ENCODE measurements at places on chromosomes 11 and 22.

DNA sequence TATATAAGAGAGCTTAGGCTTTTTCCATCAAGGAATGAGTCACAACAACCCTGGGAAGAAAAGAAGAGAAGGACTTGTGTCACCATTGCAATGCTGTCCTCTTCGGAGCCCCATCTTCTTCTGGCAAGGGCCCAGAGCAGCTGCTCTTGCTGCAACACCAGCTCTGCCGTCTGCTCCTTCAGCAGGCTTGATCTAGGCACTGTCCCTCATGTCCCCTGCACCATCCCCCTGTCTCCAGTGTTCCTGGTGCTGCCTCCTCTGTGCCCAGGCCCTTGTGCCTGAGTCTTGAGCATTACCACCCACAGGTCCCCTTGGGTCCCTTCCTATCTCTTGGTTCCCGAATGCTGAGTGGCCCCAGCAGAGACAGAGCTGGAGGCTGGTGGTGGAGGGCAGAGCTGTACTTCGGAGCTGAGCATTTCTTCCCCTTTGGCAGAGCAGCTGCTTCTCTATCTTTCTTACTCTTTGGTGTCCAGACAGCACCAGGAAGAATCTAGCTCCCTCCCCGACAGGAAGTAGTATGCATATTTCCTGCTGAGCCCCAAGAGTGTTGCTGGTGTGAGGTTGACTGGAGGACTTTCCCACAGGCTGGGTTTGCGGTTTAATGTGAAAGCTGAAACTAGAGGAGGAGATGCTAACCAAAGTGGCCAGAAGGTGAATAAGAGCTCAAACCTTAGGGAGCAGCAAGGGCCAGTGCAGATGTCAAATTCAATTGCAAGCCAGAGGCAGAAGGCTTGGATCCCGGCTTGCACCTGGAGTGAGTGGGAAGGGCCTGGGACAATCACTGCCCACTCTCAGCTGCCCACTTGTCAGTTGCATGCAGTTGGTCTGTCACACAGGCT, 27.8 kb downstream of the WEE1 start:
- peak; percentile 35 for DNase-seq

GRCh38 chr11:90318651-90319050, 95.8 kb upstream of the CHORDC1 start:
- no peak for DNase-seq

- DNase-seq, result peak; percentile 31
These were observed 49.5 kb downstream of the LGR4 start for GRCh38 chr11:27423125-27423524.

DNA sequence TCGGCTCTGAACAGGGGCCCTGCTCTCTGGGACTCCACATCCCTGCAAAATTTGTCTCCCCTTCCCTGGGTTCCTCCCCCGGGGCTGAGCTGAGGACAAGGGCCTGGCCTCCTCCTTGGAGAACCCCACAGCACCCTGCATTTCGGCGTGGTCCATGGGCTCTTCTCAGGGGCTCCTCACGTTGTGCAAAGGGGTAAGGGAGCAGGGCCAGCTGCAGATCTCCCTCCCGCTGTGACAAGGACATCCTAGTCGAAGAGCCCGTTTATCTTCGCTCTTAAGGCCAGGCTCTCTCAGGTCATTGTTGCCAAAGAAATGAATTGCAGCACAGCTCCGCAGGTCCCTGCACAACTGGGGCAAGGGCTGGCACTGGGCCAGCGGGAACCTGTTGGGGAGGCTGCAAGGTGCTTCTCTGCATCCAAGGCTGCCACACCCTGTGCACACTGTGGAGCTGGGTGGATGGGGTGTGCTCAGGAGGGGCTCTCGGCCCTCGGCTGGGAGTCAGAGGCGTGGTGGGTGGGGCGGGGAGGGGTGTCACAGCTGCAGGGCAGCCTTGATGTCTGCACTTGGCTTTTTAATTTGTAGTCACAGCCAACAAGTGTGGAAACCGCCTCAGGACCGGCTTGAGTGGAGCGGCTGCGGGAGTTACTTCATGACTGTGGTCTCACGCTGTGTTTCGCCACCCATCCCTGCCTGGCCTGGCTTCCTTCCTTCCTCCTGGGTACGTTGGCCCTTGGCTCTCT, 26.6 kb upstream of the SEPTIN5 start:
- no peak for DNase-seq

- DNase-seq, result no peak
These were observed 75.4 kb upstream of the LINC01488 start for GRCh38 chr11:69406060-69406459.
